RWPE2 (cell line): ENCODE measurements at places on chromosomes 2 and 18.
A peak's percentile ranks its signal among the peaks of the same experiment; 100 is the strongest.

DNA sequence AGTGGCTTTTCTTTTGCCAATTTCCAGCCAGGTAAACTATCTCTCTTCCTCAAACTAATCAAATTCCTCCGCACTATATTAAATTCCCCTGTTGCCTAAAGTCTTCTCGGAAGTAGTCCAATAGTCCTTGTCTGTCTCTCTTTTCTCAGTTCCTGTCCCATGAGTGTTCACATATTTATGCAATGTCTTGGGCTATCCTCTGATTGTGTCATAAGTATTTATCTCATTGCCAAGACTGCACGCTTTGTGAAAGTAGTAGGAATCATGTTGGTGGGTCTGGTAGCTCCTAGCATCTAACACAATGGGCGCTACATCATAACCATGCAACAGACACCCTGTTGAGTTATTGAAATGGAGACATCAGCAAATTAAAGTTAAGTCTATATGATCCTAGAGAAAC, 59.9 kb upstream of the POU3F3 start:
- no peaks in the 10 kb centered on the region for H3K36me3 ChIP-seq
- no peak overlapping the region for H3K4me3 ChIP-seq
- H3K27me3 ChIP-seq, result peaks cover 14% of the 10 kb centered on the region
- H3K27ac ChIP-seq, result no peak overlapping the region
- no peaks in the 10 kb centered on the region for H3K4me1 ChIP-seq

- no peak overlapping the region for H3K27ac ChIP-seq
- DNase-seq, result no peak
- H3K36me3 ChIP-seq, result no peaks in the 10 kb centered on the region
- no peak overlapping the region for H3K4me3 ChIP-seq
- H3K27me3 ChIP-seq, result no peaks in the 10 kb centered on the region
- no peaks in the 10 kb centered on the region for H3K4me1 ChIP-seq
These were observed 13.6 kb downstream of the ARID5A start for GRCh38 chr2:96549967-96550786.

DNA sequence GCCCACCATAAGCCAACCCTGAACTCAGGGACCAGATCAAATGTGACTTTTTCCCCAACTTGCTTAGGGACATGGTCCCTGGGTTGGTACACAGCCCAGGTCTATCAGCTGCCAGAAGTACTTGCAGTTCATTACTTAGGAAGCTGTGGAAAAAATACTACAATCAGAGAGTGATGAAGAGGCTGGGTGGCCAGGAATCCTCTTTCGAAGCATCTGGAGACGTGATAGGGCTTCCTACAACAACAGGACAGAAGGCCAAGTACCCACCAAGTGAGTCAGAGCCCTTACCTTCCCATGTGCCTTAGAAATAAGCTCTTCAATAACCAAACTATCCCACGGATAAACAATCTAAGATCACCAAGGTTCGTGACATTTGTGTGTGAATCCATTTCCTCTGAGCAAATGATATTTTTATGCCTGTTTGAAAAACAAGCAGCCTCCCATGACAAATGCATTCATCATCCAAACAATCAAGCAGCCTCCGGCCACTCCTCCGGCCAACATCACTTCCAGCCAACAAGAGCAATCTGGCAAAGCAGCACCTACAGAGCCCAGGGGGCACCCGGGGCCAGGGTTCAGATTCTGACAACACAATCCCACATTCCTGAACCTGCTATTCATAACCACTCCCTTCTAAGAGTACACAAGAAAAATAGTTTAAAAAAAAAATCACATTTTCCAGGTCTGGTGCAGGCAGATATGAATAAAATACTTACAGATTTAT, 26.4 kb downstream of the TBC1D8 start:
- H3K4me3 ChIP-seq, result no peak overlapping the region
- H3K27ac ChIP-seq, result peak overlapping the region; percentile 97
- peak; percentile 95 for DNase-seq
- peaks cover 79% of the 10 kb centered on the region for H3K4me1 ChIP-seq
- no peaks in the 10 kb centered on the region for H3K27me3 ChIP-seq

GRCh38 chr2:165149439-165149838, 54.4 kb downstream of the SCN3A start:
- no peaks in the 10 kb centered on the region for H3K4me1 ChIP-seq
- H3K36me3 ChIP-seq, result no peaks in the 10 kb centered on the region
- no peaks in the 10 kb centered on the region for H3K27me3 ChIP-seq
- H3K4me3 ChIP-seq, result no peak overlapping the region
- DNase-seq, result no peak
- no peak overlapping the region for H3K27ac ChIP-seq

DNA sequence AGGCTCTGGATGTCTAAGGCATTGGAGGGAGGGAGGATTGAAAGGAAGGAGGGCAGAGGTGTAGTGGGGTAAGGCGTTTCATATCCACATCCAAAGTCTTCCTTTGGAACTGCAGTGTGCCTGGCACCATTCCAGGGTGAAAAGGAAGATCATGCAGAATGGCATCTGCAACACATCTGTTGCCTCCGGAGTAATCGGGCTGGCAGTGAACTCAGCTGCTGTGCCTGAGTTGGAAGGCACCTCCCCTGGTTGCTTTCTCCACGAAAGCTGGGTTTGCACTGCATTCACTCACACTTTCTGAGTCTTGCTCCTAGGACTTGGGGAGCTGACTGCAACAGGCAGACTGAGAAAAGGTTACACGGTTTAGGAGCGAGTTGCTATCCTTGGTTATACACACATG, 30.3 kb upstream of the SEC11C start:
- no peak overlapping the region for H3K27ac ChIP-seq
- no peaks in the 10 kb centered on the region for H3K36me3 ChIP-seq
- DNase-seq, result no peak
- peaks cover 26% of the 10 kb centered on the region for H3K27me3 ChIP-seq

GRCh38 chr2:218003281-218003944, 618 bp upstream of the TNS1 start:
- H3K4me1 ChIP-seq, result no peaks in the 10 kb centered on the region
- H3K4me3 ChIP-seq, result no peak overlapping the region
- no peaks in the 10 kb centered on the region for H3K27me3 ChIP-seq
- H3K27ac ChIP-seq, result no peak overlapping the region
- H3K36me3 ChIP-seq, result no peaks in the 10 kb centered on the region

GRCh38 chr18:23835506-23835905, 146.3 kb downstream of the LAMA3 start:
- no peak for DNase-seq
- peaks cover 33% of the 10 kb centered on the region for H3K4me1 ChIP-seq
- no peak overlapping the region for H3K4me3 ChIP-seq

DNA sequence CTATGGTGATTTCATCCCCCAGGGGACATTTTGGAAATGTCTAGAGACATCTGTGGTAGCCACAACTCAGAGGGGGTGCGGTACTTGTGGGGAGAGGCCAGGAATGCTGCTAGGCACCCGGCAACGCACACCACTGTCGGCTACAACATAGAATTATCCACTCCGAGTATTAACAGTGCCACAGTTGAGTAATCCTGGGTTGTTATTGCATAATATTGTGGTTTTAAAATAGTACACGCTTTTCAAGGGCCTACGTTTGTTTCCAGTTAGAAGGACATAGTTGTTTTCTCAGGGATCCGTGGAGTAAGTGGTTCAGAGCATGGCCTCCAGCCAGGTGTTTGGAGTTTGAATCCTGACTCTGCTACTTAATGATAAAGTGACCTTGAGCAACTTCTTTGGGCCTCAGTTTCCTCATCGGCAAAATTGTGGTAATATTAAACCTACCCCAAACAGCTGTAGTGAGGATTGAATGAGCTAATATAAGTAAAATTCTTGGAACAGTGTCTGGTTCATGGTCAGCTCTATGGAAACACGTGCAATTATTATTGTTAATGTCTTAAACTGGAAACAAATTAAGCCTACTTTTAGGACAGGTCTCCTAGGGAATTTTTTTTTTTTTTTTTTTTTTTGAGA, 24.5 kb downstream of the CYP27A1 start:
- no peak overlapping the region for H3K27ac ChIP-seq
- DNase-seq, result no peak
- H3K4me3 ChIP-seq, result no peak overlapping the region
- H3K27me3 ChIP-seq, result no peaks in the 10 kb centered on the region
- H3K36me3 ChIP-seq, result no peaks in the 10 kb centered on the region

- no peak overlapping the region for H3K27ac ChIP-seq
- no peaks in the 10 kb centered on the region for H3K27me3 ChIP-seq
- no peak for DNase-seq
- H3K36me3 ChIP-seq, result peaks cover 86% of the 10 kb centered on the region
- H3K4me1 ChIP-seq, result no peaks in the 10 kb centered on the region
These were observed 35.2 kb downstream of the TTLL4 start for GRCh38 chr2:218745559-218746469.

DNA sequence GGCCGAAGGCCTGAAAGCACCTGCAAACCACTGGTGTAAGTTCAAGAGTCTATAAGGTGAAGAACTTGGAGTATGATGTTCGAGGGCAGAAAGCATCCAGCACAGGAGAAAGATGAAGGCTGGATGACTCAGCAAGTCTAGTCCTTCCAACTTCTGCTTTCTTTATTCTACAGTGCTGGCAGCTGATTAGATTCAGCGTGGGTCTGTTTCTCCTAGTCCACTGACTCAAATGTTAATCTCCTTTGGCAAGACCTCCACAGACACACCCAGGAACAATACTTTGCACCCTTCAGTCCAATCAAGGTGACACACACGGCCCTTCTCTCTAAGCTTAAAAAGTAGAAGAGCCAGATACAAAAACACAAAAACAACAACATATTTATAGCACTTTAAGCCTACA, 43.4 kb downstream of the NMS start:
- H3K27ac ChIP-seq, result no peak overlapping the region
- no peak for DNase-seq
- H3K27me3 ChIP-seq, result no peaks in the 10 kb centered on the region
- no peak overlapping the region for H3K4me3 ChIP-seq
- H3K4me1 ChIP-seq, result no peaks in the 10 kb centered on the region

DNA sequence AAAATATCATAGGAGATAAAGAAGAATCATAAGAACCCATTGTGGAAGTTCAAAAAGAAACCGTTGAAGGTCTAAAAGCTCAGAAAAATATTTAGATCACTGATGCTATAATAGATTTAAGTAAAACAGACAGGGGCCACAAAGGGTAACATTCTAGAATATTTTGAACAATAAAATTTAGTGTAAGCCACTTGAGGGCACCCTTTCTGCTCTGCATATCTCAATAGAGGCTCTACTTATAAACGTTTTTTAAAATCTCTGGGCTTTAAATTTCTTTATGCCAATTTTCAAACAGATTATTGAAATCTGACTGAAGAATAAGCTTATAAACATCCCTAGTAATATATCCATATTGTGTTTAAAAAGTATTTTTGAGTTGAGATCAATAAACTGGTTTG, 57.6 kb upstream of the IL1RL1 start:
- H3K4me1 ChIP-seq, result peaks cover 9% of the 10 kb centered on the region
- H3K27me3 ChIP-seq, result no peaks in the 10 kb centered on the region
- H3K27ac ChIP-seq, result no peak overlapping the region
- no peak overlapping the region for H3K4me3 ChIP-seq

DNA sequence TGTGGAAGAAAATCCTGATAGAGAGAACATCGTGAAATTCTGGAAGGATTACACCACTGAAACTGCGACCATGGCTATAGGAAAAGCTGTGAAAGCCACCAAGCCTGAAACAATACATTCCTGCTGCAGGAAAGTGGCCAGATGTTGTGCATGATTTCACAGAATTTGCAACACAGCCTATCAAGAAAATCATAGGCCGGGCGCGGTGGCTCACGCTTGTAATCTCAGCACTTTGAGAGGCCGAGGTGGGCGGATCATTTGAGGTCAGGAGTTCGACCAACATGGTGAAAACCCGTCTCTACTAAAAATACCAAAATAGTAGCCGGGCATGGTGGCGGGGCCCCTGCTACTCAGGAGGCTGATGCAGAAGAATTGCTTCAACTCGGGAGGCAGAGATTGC, 360.2 kb downstream of the CDH7 start:
- H3K36me3 ChIP-seq, result no peaks in the 10 kb centered on the region
- no peaks in the 10 kb centered on the region for H3K4me1 ChIP-seq
- no peak overlapping the region for H3K4me3 ChIP-seq
- H3K27me3 ChIP-seq, result no peaks in the 10 kb centered on the region
- no peak overlapping the region for H3K27ac ChIP-seq

- H3K36me3 ChIP-seq, result peaks cover 13% of the 10 kb centered on the region
- peak overlapping the region; percentile 96 for H3K27ac ChIP-seq
- DNase-seq, result no peak
- no peaks in the 10 kb centered on the region for H3K27me3 ChIP-seq
- H3K4me1 ChIP-seq, result peaks cover 15% of the 10 kb centered on the region
These were observed 848 bp downstream of the TMSB10 start for GRCh38 chr2:84906108-84906899.

DNA sequence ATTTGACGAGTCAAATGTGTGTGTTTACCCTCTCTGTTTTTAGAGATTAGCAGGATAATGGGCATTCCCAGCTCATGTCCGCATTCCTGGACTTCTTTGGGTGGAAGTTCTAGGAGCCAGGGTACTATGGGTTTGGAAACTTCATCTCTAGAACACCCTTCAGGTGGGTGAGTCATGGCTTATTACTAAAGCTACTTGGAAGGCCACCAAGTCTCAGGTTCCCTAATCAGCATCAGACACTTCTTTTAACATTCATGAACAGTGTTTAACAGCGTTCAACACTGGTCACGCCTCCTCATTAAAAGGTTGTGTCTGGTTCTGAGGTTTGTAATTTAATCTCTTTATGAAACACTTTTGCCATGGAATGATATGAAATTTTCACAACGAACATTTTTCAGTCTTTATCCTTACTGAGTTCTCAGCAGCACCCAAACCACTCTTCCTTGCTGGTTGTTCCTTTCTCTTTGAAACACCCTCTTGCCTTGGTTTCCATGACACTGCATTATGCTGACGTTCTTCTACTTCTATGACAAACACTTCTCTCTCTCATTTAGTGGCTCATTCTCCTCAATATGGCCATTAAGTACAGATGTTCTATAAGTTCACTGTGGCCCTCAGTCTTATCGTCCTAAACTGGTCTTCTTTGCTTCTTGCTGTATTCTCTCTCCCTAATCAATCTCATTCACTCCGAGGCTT, 49.3 kb downstream of the MMADHC start:
- peak overlapping the region; percentile 51 for H3K27ac ChIP-seq
- no peak for DNase-seq
- peaks cover 11% of the 10 kb centered on the region for H3K4me1 ChIP-seq

DNA sequence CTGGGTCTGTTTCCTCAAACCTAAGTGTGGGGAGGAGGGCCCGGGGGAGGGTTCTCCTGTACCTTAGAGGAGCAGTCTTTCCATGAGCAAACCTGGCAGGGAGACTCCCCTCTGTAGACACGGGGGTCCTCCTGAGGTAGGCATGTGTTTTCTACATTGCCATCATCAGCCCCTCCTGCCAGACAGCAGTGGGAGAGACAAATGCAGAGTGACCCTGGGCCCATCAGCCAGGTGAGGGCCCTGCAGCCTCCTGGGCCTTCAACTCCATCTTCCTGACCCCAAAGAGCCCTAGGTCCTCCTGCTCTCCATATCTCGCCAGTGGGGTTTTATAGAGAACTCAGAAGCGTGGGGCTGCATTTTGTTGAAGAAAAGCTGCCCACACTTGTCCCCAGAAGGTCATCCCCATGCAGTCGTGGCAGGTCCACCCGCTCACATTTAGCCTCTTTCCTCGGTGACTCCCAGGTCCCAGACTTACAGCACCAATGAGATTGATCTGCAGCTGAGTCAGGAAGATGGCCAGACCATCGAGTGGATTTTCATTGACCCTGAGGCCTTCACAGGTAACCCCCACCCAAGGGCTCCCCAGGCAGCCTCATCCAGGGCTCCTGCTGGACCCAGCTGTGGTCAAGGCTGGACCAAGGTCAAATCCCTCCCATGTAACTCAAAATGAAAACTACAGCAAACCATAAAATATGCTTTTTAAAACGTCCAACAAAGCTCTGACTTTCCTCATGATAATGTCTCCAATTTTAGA, 2.6 kb downstream of the CHRNG start:
- H3K4me3 ChIP-seq, result no peak overlapping the region
- DNase-seq, result no peak
- H3K36me3 ChIP-seq, result peaks cover 6% of the 10 kb centered on the region; the same call in 1 of the 2 replicates
- H3K4me1 ChIP-seq, result no peaks in the 10 kb centered on the region
- no peaks in the 10 kb centered on the region for H3K27me3 ChIP-seq
